ENCODE measurements at places on chromosomes 6 and 20.
A peak's percentile ranks its signal among the peaks of the same experiment; 100 is the strongest.

- DNase-seq: no peak
Measured at GRCh38 chr6:137705160-137706082, 161.6 kb upstream of the TNFAIP3 start.

DNA sequence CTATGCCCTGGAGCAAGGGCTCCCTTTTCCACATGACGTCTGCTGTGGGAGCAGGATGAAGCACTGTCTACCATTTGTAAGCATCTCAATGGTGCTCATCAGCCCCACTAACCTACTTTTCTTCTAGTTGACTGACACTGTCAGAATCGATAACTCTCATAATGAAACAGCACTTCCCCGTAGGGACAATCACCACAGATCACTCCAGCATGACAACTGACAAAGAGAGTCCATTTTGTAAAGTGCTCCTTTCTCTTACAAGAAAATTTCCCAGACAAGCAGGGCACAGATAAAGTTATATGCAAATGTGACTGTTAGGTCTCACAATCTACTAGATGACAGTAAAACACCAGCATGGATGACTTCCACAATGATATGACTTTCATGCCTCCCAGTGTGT is 46.4 kb downstream of the HEBP2 start:
- DNase-seq: no peak

- DNase-seq: no peak
Measured at GRCh38 chr6:897528-898207, 204.7 kb upstream of the EXOC2 start.

- no peak for DNase-seq
Measured at GRCh38 chr20:45343532-45344167, 4.6 kb downstream of the SDC4 start.

- no peak for DNase-seq
Measured at GRCh38 chr6:160133441-160134336, 12.1 kb downstream of the SLC22A1 start.

DNA sequence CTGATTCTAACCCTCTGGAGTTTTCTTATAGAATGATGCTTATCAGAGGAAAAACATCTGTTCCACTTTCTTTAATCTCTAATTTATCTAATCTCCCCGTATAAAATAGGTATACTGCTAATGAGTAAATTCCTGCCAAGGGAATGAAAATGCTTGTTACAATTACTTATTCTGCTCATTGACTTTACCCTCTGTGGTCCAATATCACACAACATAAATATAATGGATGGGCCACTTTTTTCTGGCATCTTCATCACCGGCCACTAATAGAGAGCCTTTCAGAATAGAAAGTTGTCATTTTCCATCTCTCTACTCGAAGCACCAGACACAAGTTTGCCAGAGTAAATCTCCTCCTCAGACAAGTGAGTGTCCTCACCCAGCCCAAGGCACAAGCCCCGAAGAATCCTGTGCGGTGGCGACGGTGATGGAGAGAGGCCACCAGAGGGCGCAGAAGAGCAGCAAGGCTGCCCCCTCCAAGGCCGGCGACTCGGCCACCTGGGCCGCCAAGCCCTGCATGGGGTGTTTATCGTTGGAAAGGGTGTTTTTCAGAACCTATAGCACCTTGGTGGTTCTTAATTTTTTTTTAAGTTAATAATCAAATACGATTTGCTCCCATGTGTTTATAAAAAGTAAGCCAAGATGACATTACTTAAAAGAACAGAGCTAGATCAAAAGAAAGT is 212.9 kb upstream of the ARID1B start:
- DNase-seq: no peak

GRCh38 chr6:118202517-118202916 is 295.5 kb downstream of the SLC35F1 start:
- no peak for DNase-seq

GRCh38 chr20:50921803-50922501 is 9.3 kb downstream of the ADNP start:
- DNase-seq: no peak

DNA sequence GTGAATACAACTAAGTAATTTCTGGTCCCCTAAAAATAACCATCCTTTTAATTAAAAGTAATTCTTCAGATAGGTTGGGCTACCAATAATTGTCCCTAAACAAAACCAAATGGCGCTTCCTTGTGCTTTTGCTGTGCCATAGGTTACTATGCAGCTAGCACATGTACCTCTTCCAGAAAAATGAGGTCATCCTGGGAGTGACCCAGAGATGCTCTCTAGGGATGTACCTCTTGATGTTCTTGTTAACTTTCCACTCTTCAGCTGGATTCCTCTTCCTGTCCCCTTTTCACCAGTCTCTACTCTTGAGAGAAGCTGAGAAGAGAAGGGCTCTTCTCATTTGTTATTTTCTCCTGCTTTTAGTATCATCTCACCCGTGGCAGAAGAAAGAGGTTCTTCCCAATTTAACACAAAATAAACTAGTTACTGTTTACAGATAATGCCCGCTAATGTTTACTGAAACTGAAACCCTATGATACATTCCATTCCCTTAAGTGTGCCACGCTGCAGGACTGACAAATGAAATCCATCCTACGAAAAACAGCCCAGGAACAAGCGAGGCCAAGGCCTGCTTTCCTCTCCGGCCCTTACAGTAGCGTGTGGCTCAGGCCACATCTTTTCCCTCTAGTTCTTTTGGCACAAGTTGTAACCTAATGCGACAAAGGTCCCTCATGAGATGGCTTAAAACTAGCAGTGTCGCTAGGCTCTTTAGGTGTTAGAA is 24.2 kb downstream of the MRS2 start:
- DNase-seq: no peak

- no peak for DNase-seq
Measured at GRCh38 chr6:64040113-64040512, 404.5 kb downstream of the PHF3 start.

GRCh38 chr20:35523298-35523888 is 6.1 kb downstream of the C20orf173 start:
- DNase-seq: no peak

DNA sequence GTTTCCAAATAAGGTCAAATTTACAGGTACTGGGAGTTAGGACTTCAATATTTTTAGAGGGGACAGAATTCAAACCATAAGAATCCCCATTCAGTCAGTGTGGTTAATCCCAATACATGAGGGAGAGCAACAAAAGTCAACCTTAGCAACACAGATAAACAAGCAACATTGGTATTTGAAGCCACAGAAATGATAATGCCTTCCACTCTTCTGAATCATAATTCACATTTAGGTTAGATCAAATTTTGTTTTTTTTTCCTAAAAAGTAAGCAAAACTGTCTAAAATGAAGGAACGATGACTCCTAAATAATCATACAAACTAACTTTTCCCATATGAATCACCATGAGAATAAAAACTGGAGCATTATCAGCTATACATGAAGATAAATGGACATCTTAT is 246.0 kb upstream of the TENT5A start:
- DNase-seq: no peak

DNA sequence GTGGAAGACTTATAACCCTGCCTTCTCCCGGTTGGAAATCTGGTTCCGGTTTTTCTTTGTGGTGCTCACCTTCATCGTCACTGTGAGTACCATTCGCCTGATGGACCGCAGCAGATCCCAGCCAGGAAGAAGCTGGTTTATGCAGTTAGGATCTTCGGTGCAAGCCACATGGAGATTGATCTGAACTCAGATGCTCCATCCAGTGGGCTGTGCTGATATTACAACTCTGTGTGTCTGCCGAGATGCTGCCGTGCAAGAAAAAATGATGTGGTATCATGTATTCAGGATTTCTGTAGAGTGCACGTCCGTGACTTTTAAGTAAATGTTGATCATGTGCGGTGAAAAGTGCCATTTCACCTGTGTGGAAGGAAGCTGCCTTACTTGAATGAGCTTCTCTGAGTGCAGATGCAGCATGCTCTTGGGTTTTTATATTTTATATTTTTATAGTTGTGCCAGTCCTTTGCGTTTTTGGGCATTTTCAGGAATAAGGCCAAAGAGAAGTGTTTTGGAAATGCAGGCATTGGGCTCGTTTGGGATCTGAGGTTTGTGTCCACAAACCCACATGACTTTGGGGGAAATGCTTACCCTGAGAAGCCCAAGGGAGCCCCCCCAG is 39.2 kb downstream of the DYNLT1 start:
- peak; percentile 26 for DNase-seq

DNA sequence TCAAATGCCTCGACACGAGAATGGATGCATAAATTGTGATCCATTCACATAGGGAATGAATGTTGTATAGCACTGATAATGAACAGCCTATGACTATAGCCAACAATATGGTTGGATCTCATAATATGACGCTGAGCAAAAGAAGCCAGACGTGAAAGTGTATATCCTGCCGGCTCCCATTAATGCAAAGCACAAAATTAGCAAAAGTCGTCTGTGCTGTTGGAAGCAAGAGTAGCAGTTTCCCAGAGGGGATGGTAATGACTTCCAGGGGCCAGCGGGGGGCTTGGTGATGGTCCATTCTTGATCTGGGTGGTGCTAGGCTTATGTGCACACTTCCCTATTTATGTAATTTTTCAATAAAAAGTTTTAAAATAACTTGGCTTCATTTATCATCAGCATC is 1.0 kb upstream of the TAGAP start:
- no peak for DNase-seq

DNA sequence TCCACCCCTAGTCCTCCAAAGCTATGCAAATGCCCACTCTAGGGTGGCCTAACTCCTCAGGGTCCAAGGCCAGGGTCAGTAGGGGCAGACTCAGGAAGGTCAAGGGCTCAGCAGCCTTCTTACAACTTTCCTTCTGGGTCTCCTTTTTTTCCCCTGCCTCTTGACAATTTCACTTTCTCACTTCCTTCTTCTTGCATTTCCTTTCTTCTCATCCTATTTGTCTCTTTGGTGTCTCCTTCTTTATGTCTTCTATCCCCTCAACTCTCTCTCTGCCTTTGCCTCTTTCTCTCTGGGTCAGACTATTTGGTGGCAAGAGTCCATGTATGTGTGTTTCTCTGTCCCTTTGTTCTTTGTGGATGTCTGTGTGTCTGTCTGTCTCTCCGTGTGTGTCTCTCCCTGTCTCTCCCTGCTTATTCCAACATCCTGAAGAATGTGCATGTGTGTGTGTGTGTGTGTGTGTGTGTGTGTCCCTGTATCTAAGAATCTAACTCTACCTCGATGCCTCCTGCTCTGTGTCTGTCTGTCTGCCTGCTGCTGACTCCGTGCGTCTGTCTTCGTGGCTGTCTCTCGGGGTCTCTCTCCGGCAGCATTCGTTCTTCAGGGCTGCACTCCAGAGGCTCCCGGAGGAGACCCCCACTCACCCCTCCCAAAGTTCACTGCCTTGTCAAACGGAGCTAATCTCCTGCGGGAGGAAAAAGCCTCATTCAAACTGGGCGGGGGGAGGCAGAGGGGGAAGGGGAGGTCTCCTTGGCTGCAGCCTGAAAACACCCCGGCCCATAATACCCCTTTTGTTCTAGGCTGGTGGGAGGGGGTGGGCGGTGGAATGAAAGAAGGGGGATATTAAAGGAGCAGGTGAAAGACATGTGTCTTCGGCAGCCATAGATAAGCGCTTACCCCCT is 51.7 kb upstream of the FOXP4 start:
- DNase-seq: no peak

GRCh38 chr6:1869769-1870168 is 260.1 kb downstream of the FOXC1 start:
- no peak for DNase-seq

- DNase-seq: no peak
Measured at GRCh38 chr6:22631091-22631490, 61.7 kb downstream of the HDGFL1 start.

DNA sequence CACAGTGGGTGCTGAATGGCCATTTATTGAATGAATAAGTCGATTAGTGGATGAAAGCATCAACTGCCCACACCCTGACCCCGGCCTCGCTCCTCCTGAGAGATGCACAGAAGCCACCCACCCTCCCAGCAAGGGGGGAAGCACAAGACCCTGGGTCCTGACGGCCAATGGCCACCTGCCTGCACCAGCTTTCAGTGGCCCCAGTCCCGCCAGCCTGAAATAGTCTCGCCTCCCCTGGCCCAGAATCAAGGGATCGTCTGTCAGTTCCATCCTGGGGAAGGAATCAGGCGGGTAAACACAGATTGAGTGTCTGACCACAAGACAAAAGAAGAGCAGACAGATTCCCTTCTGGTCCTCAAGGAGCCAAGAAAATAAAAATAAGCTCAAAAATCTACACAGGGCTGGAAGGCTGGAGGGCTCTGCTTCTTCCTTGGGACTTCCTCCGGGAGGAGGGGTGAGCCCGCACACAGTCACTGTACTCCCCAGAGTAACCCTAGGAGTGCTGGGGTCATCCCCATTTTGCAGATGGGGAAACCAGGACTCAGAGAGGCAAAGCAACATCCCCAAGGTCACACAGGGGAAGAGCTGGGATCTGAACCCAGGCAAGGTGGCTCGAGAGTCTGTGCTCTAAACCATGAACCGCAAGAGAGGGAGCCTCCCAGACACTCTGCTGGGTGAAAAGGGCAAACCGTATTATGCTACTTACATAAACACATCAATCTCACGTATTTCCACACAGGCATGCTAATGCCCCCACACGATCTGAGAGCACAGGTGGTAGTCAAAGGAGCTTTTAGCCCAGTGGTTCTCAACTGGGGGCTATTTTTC is 7.8 kb downstream of the PREX1 start:
- DNase-seq: no peak

DNA sequence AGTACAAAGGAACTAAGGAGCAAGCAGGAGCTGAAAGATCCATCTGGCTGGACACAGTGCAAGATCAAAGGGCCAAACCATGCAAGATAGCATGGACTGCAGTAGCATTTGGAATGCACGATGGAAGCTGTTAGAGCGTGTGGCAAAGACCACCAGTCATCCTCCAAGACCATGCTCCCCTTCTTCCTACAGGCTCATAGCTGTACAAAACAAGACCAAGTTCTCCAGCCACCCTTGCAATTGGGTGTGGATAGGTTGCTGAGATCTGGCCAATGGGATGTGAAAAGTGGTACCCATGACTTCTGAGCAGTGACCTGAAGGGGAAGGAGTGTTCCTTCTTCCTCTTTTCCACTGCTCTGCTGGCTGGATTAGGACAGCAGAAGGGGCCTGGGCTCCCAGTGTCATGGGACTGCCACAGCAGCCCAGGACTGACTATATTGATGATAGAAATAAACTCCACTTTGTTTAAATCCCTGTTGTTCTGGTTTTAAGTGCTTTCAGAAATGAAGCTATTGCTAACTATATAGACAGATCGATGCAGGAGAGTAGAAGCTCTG is 64.9 kb downstream of the SLC22A23 start:
- DNase-seq: no peak

DNA sequence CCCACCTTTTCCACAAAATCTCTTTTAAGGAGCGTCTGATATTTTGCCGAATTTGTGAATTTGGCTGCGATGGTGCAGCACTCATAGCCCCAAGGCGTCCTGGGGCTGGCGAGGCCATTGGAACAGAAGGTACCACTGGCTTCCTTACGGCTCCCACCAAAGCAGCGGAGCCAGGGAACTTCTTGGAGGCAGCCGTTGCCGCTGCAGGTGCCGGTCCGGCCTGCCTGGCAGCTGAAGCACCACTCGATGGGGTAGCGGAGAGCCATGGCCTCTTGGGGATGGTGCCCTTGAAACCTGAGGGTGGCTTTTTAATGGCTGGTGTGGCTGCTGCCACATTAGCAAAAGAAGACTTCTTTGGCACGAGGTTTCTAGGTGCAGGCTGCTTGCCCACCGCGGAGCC is 29.8 kb downstream of the DIDO1 start:
- DNase-seq: no peak

GRCh38 chr6:25165800-25166199 is 113.4 kb upstream of the CARMIL1 start:
- no peak for DNase-seq

GRCh38 chr6:28295326-28295725 is 14.0 kb downstream of the PGBD1 start:
- DNase-seq: no peak
